ENCODE measurements at places on chromosomes 5 and 9. TPM values are rescaled to one million over a fixed set of nuclear protein-coding genes. Genes with fewer than 3 reads are reported as not detected.

F12 gene
- 7.9 TPM for total RNA-seq

TAS2R1 gene
- total RNA-seq = not detected

SLC34A3 gene
- total RNA-seq = not detected

GRM6 gene
- total RNA-seq = not detected

PCDHGA10 gene
- 2.1 TPM for total RNA-seq

PCDHGA2 gene
- 0.26 TPM for total RNA-seq

EIF4E1B gene
- not detected for total RNA-seq

RANBP17 gene
- 10.6 TPM for total RNA-seq

GPR150 gene
- 0.26 TPM for total RNA-seq

ASB6 gene
- 9.2 TPM for total RNA-seq

GRIN3A gene
- total RNA-seq = not detected

FAM193B gene
- 14.0 TPM for total RNA-seq

MORN5 gene
- not detected for total RNA-seq

CYSRT1 gene
- 3.9 TPM for total RNA-seq

PCSK5 gene
- 4.2 TPM for total RNA-seq

ISOC1 gene
- 9.9 TPM for total RNA-seq

OR1Q1 gene
- total RNA-seq = not detected

SHB gene
- total RNA-seq = 16.6 TPM

PCDHB16 gene
- not detected for total RNA-seq

CKMT2 gene
- total RNA-seq = not detected

PPP2CA gene
- 109 TPM for total RNA-seq

SPAAR gene
- total RNA-seq = not detected

PRLR gene
- total RNA-seq = not detected

FOXI1 gene
- not detected for total RNA-seq

PCDHGA1 gene
- 0.26 TPM for total RNA-seq

PRDM9 gene
- not detected for total RNA-seq

GAPT gene
- total RNA-seq = not detected

STK32A gene
- total RNA-seq = 5.5 TPM

LNPEP gene
- 30.3 TPM for total RNA-seq

NDST1 gene
- 17.1 TPM for total RNA-seq

RXFP3 gene
- total RNA-seq = not detected

GLDC gene
- not detected for total RNA-seq

MYORG gene
- total RNA-seq = 5.1 TPM

ORM2 gene
- not detected for total RNA-seq

SRD5A1 gene
- total RNA-seq = 14.8 TPM

BAAT gene
- total RNA-seq = 0.26 TPM

SLC9A3 gene
- total RNA-seq = 0.64 TPM

TMEM8B gene
- 1.5 TPM for total RNA-seq

KLF4 gene
- total RNA-seq = 33.7 TPM

CNTFR gene
- not detected for total RNA-seq
